CD4-positive, alpha-beta T cell treated with Interferon alpha-2 for 1 hour (primary cell): ENCODE measurements at places on chromosomes 16 and 17.

DNA sequence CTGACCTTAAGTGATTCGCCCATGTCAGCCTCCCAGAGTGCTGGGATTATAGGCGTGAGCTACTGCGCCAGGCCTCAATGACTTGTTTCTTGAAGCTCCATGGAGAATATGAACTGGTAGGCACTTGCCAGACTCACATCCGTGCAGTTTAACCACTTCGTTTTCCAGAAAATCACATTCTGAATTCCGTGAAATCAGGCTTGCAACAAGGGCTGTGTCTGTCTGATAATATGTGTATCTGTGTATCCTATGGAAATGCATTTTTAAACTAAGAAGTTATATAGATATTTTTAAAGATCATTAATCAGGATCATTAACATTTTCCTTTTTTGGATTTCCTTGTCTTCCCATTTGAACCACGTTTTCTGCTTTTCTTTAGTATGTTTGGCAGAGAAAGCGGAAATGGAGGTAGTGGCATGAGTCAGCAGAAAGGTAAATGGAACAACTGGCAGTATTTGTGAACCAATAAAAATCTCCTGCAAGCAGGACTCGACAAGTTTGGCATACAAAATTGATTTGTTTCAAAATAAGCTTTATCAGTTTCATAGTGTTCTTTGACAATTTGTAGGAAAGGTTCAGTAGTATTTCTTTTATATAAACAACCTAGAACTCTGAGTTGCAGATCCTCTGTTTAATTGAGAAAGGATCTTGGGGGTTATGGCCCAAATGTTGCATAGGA lies 33.0 kb downstream of the USP10 start:
- no peak for DNase-seq

DNA sequence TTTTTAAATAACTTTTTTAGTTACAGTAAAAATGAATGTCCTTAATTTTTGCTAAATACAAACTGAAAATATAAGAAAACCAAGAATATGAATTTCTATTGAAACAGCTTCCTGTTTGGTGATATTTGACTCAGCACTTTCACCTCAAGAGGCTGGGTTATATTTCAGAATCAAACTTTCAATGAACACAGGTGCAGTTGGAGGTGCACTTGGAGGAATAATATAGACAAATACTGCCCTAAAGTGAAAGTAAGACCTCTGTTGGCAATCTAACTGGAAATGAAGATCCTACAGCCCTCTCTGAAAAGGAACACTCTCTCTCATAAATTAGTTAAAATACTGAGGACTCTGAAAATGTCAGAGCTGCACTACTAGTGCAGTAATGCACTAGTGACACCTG lies 106.2 kb downstream of the BRIP1 start:
- peak; percentile 3 for DNase-seq

- no peak for DNase-seq
Measured at GRCh38 chr17:45575126-45575885, 84.8 kb upstream of the PLEKHM1 start.

DNA sequence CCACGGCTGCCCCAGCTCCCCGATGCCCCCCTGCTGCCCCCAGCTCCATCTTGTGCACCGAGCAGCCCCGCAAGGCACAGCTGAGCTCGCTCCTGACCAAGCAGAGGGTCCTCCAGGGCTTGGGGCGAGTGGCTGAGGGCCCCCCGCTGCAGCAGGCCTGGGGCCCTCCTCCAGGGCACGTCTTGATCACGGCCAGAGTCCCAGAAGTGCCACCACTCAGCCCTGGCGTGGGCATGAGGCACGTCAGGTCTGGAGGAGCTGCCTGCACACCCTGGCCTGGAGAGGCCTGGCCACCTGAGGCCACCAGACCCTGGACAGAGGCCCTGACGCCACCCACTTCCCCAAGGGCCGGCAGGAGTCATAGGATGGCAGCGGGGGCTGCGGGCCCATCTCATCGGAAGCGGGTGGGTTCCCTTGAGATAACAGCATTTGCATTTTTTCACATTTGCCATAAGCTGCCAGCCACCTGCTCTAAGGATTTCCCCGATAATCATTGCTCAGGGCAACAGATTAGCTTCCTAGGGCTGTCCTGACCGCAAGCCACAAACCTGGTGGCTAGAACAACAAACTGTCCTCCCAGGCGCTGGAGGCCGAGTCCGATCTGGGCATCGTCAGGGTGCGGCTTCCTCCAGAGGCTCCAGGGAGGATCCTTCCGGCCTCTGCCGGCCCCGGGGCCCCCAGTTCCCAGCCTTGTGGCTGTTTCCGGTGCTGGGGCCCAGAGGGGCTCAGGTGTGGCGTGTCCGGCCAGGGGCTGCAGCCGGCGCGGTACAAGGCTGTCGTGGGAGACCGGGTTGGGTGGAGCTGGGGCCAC lies 23.9 kb upstream of the C1QTNF8 start:
- no peak for DNase-seq

- DNase-seq, result no peak
Measured at GRCh38 chr16:60681043-60681442, 1355.2 kb downstream of the CDH8 start.

DNA sequence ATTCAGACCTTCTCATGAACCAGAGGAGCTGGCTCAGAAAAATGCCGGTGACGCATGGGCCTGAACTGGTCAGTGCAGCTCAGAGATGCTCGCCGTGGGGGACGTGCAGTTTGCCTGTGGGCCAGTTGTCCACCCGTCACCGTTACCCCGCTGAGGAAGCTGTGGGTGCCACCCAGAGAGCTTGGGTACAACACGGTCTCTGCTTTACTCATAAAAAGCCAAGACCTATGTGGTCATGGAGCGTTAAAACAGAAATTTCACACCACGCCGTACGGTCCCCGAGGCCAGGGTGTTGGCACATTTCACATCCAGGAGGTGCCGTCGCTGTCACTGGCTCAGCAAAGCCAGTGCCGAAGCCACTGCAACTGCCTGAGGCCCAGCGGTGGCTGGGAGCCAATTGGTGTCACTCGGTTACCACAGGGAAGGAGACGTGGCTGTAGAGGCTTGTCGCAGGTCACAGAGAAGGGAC lies 120.9 kb downstream of the METRNL start:
- DNase-seq, result peak; percentile 82

DNA sequence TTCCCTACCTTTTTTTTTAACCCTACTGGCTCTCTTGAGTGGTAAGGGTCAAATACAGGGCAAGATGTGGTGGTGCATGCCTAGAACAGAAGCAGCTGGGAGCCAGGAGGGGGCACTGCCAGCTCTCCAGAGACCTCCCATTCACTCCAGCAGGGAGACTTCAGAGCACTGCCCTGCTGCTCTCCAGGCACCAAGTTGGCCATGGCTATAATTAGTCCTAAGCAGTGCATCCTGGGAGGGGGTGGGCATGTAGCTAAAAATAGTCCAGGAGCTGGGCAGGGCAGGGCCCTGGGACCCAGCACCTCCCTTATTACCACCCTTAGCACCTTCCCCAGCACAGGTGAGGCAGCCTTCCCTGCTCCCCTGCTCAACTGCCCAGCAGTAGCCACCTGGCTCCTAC lies 3.5 kb downstream of the CORO6 start:
- no peak for DNase-seq
